RWPE1 (cell line): ENCODE measurements at places on chromosomes 2 and 18.
A peak's percentile ranks its signal among the peaks of the same experiment; 100 is the strongest.

DNA sequence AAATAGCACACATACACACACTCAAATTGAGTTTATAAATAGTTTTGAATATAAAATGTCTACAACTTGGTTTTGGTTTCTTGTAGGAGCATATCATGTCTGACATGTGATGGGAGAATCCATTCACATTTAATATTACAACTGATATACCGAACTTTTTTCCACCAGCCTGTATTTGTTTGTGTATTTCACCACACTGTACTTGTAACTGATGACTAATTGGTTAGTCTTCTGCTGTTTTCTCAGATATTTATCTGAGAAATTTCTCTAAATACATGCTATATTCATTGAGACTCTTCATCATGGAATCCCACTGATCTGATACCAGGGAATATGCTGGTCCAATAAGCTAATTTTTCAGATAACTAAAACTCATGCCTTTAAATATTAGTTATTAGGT is 56.3 kb upstream of the UBXN4 start:
- no peak for DNase-seq

- DNase-seq, result no peak
Observed at GRCh38 chr2:168180914-168181313, 66.5 kb downstream of the STK39 start.

GRCh38 chr2:241870081-241870541 is 582 bp downstream of the RTP5 start:
- DNase-seq, result no peak

- DNase-seq, result no peak
Observed at GRCh38 chr2:237324837-237325236, 89.1 kb downstream of the COL6A3 start.

DNA sequence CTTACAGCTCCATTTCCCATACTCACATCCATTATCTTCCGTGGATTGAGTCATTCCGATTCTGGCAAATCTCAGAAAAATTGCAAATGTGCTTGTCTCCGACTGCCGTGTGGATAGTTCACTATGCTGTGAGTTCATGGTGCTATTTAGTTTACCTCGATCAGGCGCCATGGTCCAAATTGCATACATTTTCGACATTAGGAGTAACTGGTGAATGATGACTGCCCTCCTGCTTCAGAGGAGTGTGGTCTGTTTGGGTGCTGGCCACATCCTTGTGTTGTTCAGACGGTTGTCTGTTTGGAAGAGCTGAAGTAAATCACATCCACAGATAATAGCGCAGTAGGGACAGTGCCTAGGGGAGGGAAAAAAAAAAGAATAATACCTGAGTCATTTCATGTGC is 439.5 kb downstream of the ZNF516 start:
- no peak for DNase-seq

- peak; percentile 6 for DNase-seq
Observed at GRCh38 chr18:7414459-7414858, 152.7 kb upstream of the PTPRM start.

- DNase-seq, result no peak
Observed at GRCh38 chr2:232815569-232815968, 39.2 kb upstream of the KCNJ13 start.

GRCh38 chr2:3626118-3626811 is 31.4 kb downstream of the COLEC11 start:
- no peak for DNase-seq

- DNase-seq, result no peak
Observed at GRCh38 chr18:33424266-33424946, 16.1 kb downstream of the CCDC178 start.

- no peak for DNase-seq
Observed at GRCh38 chr2:96806468-96807126, 9.5 kb upstream of the CNNM3 start.

DNA sequence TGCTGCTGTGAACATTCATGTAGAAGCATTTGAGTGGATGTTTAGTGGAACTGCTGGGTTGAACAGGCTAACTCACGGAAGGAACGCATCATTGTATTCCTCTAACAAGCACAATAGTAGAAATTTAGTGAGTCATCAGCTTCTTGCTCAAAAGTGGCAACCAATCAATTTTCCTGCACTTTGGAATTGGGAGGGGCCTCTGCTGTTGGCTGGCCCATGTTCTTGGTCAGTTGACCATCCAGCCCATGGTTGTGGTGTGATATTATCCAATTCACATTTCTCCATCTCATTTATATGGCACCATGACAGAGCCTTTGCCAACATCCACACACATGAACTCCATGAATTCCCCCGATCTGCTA is 95.0 kb downstream of the TNFRSF11A start:
- no peak for DNase-seq

DNA sequence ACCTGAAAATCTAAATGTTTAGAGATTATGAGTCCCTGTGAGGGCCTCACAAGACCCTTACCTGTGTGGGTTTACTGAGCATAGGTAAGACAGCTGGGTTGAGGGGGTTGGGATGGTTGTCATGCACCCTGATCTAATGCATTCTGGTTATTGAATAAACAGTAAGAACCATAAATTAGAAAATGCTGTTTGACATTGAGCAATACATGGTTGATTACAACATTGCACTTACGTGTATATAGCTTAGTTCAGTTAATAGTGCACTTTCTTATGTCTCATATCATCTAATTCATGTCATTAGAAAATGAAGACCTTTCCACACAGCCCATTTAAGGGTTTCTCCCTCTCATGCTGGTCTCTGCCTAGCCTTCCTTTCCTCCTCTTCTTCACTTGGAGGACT is 253.5 kb upstream of the ATP5MC3 start:
- DNase-seq, result no peak

DNA sequence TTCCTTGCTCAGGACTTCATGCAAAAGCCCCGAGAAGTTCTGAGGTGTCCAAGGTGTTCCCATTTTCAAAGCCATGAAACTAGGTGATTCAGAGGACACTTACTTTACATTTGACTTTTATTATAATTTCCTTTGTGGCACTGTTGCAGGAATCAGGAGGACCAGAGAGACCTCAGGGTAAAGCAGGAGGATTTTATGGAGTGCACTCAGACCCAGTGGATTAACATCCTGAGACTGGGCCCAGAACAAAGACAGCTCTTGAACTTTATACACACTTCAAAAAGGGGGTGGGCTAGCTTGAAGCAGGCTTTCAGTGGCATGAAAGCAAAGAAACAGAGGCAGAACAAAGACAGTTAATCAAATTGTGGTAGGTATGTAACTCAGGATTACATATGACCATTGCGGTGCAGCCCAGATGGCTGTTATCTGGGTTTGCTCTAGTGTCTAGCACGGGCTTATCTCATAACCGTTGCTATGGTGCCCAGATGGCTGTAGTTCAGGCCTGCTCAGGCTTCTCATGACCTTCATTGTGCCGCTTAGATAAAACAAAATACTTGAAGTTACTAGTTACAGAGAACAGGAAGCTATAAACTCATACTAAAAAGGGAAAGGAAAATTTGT is 39.4 kb downstream of the TMEM182 start:
- DNase-seq, result no peak

DNA sequence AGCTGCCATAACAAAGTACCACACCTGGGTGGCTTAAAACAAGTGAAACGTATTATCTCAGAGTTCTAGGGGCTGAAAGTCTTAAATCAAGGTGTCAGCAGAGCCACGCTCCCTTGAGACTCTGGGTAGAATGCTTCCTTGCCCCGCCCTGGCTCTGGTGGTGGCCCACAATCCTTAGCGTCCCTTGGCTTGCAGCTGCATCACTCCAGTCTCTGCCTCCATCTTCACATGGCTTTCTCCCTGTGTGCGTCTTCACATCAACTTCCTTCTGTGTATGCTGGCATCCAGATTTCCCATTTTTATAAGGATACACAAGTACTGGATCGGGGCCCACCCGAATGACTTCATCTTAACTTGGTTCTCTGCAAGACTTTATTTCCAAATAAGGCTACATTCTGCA is 62.5 kb downstream of the MRO start:
- DNase-seq, result no peak

GRCh38 chr2:185130685-185131084 is 532.4 kb downstream of the ZNF804A start:
- DNase-seq, result no peak

GRCh38 chr2:8693157-8693821 is 11.4 kb downstream of the ID2 start:
- no peak for DNase-seq

DNA sequence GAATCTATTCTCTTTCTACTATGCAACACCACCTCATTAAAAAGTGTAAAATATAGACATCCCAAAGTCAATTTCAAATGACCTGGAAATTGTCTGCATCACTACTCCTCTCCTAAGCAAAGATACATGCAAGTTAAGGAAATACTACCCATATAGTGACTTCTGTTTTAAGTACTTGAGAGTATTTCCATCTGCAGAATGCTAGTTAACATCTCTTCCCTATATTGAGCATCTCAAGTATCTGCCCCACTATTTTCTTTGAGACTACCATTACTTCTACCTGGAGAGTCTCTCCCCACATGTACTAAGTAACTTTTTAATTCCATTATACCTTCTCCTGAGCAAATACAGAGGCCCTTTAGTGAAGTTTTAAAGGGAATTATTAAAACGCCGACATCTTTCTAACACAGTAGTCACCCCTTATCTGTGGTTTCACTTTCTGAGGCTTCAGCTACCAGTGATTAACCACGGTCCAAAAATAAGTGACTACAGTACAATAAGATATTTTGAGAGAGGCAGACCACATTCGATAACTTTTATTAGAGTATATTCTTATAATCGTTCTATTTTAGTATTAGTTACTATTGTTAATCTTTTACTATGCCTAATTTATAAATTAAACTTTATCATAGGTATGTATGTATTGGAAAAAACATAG is 21.8 kb downstream of the CWC22 start:
- DNase-seq, result no peak

DNA sequence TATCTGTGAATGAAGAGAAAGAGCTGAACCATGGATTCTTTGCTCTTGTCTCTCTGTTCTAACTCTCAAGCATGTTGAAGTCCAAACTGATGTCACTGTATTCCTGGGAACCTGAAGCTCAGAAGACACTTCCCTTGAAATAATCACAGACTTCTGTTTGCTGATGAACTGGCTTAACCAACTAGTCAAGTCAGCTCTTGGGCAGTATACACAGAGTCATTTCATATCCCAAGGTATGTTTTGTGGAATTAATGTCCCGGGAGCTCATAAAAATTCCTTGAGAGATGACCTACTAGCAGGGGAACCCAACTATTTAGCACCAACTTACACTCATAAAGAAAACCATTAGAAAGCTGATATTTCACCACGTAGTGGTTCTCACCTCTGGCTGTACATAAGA is 156.6 kb downstream of the NR4A2 start:
- no peak for DNase-seq

DNA sequence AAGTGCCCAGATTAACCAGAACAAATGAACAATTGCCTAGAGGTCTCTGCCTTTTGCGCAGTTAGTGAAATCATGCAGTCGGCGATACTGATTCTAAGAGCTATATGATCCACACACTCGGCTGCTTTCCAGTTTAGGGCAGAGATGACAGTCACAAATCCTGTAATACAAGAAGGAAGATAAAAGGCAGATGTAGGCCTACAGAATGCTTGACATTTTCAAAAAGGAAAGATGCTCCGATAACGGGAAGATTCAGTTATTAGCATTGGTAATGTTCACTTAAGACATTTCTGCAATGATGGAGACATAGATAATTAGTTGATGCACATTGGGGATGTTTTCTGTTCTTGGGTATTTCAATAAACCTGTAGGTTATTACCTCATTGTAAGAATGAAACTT is 19.5 kb downstream of the NYAP2 start:
- no peak for DNase-seq

DNA sequence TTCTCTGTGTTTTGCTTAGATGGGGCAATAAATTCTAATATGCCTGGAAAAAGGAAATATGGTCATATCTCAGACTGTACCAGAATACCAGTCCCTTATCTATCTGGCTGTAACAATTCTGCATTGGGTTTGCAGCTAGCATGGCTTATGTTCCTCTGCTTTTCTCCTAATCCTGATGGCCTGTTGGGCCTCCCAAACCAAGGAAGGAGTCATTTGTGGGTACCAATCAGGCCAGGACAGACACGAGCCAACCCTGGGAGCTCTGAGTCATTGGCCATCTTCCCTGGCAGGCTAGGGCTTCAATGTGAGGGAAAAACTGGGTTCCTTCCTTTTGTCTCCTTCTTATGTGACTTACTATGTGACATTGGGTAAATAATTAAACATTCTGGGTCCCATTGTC is 12.0 kb downstream of the SMARCAL1 start:
- DNase-seq, result no peak
